ENCODE measurements at places on chromosomes 2 and 18.

GRCh38 chr2:159290289-159290907 lies 3.9 kb upstream of the WDSUB1 start:
- peak; percentile 30 for DNase-seq

GRCh38 chr2:140658760-140659692 lies 1471.8 kb downstream of the LRP1B start:
- no peak for DNase-seq

DNA sequence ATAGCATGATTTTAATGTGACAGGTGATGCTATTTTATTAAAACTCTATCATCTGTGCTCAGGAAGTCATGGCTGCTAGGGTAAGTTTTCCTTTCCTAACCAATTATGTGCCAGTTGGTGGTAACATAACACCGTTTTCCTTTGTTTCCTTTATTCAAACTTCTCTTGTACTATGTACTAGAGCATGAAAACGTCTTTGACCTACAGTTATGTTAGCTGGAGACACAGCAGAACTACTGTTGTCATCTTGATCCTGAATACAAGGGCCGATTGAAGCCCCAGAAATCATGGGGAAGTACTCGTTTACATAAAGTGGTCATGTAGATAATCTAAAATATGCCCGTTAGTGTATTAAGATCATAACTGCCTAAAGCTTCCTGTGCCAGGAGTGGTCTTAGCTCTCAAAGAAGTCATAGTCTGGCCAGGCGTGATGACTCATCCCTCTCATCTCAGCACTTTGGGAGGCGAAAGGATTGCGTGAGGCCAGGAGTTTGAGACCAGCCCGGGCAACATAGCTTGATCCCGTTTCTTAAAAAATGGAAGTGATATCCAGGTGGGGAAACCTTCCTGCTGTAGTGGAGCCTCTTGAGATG lies 20.5 kb downstream of the NEDD4L start:
- DNase-seq: no peak

DNA sequence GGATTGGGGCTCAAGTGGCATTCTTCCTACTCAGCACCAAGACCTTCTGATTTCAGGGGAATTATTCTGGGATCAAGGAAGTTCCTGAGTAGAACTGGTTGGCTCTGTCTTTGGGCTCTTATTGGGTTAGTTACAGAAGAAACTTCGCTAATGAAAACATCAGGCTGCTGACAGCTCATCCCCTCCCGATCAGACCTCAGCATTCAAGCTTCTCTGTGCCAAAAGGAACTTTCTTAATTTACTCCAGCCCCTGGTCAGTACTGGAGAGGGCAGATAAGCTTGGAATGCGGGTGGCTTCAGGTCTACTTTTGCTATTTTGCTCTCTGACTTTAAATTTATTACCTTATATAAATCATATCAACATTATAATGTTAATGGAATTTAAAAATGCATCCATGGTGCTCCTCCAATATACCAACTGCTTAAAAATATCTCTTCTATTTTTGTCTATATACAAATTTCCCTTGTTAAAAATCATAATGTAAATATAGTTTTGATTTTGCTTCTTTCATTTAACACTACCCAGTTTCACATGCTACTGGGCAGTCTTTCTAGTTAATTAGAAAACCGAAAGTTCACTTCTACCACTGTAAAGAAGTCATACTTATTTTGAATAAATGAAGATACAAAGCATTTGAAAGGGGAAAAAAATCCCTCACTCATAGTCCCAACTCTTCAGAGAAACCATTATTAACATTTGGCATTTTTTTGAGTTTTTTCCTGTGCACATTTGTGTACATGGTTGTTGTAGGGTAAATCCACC lies 34.4 kb downstream of the PCARE start:
- no peak for DNase-seq

DNA sequence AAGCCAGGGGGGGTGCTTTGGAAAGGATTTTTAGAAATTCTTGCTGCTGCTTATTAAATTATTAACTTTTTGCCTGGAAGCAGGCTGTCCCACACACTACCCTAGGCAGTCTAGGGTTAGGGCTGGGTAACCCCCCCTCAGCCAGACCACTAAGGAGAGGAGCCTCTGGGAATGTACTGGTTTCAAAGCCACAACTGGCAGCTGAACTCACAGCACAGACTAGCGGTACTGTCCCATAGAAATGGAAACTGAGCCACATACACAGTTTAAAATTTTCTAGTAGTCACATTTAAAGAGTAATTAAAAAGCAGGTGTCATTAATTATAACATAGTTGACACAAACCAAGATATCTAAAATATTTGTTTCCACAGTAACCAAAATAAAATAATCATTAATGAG lies 50.1 kb downstream of the SPRED2 start:
- DNase-seq: no peak

- peak; percentile 17 for DNase-seq
Observed at GRCh38 chr2:105929516-105929915, 184.8 kb downstream of the NCK2 start.

DNA sequence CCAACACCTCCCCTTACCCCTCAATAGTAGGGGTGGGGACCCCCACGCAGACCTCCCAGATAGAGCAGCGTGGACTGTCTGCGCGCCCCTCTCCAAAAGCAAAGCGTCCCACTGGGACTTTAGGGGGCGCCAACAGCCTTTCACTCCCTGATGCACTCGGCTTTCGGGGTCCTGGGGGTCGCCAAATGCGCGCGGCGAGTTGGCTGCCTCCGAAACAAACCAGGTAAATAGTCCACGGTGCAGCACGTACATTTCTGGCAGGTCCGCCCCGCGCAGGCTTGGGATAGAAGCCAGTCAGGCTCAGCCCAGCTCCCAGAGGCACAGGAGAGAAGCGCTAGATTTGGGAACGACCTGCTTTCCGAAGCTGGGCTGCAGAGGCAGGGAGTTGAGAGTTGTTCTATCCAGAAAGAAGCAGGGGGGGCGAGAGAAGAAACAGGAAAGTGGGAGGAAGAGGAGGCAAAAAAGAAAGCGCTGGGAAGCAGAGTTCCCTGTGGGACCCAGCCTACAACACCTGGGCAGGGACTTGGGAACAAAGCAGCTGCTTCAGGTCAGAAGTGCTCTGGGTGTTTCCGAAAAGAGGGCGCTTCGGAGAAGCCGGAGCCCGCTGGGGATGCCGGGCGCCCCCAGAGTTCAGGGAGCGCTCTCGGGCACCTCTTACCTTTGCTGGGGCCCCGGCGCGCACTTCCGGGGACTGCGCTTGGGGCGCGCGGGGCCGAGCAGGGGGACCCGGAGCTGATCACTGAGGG lies 544 bp downstream of the EVA1A start:
- DNase-seq: no peak

DNA sequence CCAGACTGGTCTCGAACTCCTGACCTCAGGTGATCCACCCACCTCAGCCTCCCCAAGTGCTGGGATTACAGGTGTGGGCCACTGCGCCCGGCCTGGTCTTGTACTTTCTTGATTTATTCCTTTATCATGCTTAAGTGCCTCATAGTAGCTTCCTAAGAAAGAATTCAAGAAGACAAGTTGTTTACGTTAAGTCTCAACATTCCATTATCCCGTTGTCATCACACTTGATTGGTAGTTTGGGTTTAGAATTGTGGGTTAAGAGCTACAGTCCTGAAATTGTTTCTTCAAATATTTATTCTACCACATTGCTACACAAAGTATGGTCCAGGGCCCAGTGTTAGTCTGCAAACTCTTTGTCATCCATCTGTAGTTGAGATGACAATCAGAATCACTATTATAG lies 194.0 kb downstream of the VWC2L start:
- no peak for DNase-seq

DNA sequence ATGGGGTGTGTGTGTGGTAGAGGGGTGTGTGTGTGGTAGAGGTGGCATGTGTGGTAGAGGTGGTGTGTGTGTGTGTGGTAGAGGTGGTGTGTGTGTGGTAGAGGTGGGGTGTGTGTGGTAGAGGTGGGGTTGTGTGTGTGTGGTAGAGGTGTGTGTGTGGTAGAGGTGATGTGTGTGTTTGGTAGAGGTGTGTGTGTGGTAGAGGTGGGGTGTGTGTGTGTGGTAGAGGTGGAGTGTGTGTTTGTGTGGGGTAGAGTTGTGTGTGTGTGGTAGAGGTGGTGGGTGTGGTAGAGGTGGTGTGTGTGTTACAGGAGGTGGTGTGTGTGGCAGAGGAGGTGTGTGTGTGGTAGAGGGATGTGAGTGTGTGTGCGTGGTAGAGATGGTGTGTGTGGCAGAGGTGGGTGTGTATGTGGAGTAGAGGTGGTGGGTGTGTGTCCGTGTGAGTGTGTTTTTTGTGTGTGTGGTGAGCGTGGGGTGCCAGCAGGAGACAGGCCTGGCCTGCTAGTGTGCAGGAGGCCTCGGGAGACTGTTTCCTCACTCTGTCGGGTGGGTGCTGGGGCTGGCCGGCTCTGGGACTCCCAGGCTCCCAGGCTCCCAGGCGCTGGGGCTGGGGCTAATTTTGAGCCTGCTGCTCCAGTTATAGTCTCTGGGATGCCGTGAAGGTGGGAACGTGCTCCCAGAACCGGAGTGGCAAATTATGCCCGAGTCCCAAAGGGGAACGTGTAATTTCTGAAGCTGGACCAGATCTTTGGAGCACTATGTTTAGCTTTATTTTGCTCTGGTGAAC lies 165.2 kb downstream of the DYSF start:
- no peak for DNase-seq

DNA sequence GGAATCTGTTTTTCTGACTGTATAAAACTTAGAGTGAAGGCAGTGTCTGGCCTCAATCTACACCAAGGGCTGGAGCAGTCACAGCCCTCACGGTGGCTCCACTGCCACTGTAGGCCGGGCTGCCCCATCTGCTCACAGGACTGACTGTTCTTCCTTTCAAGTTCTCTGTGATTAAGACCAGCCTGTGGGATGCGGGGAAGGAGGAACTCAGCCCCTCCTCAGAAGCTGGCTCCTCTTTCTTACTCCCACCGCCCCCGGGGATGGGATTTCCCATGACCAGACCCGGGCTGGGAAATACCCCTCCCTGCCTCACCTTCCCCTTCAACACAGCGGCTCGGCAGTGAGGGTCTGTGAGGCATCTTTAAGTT lies 106.0 kb downstream of the COPS8 start:
- no peak for DNase-seq

GRCh38 chr2:181971032-181971431 lies 14.6 kb upstream of the PPP1R1C start:
- DNase-seq: no peak

Data from NCI-H345 (cell line).